ENCODE measurements at places on chromosomes 11 and 22.
A peak's percentile ranks its signal among the peaks of the same experiment; 100 is the strongest.

DNA sequence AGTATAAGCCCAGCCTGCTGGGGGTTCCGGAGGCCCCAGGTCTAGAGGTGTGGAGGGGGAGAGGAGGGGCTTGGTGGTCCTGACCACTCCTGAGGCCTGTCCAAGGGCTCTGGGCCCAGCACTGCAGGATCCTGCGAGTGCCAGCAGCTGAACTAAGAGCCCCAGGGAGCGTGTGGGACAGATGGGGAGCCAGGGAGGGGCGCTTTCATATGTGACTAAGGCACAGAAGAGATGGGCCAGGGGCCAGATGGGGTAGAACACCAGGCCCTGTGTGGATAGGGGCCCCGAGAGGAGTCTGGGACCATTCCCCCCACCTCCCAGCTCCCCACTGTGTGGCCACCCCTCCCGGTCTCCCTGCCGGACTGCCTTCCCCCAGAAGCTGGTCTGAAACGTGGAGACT lies 18.4 kb downstream of the MAFF start:
- DNase-seq = no peak

DNA sequence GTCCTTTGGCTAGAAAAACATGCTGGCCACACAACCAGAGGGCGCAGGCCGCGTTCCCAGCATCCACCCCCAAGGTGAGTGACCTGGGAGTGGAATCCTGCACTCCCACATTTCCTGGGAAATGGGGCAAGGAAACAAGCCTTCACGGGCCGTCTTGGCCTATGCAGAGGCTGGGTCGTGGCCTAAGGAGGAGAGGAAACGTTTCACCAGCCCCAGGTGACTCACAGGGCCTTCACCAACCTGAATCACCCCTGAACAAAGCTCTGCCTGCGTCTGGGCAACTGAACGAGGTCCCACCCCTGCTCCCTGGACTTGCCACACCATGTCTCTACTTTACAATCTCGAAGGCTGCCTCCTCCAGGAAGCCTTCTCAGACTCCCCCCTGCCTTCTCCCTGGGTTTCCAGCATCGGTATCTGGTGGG lies 13.2 kb downstream of the MYH9 start:
- no peak for DNase-seq

DNA sequence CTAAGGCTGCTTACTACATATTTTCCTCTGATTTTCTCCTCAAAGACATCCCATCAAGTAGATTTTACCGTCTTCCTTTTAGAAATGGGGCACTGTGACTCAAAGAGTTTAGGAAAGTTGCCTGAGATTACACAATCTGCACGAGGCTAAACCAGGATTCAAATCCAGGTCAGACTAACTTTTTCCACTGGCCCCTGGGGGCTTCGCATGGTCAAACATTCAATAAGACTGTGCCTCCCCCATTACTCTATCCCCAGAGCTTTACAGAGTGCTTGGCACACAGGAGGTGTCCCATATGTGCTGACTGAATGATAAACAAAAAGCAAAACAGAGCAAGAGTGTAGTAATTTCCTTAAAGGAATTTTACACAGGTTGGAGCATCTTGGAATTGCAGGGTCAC lies 118.1 kb upstream of the TEAD1 start:
- no peak for DNase-seq

GRCh38 chr11:83612891-83613766 lies 327.0 kb upstream of the CCDC90B start:
- DNase-seq = peak; percentile 19

DNA sequence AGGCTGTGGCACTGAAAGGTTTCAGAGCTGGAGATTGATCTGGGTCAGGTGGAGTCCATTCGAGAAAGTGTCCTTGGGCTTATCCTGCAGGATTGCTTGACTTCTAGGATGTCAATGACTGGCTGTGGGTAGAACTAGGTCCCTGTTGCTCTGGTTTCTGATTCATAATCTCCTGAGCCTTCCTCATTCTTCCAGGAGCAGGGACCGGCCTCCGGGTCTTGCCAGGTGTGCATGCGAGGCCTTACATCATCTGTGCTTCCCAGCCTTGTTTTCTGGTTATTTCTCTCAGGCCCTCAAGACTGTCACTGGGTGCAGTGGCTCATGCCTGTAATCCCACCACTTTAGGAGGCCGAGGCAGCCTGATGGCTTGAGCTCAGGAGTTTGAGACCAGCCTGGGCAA lies 33.3 kb upstream of the SORL1-AS1 start:
- DNase-seq = no peak

DNA sequence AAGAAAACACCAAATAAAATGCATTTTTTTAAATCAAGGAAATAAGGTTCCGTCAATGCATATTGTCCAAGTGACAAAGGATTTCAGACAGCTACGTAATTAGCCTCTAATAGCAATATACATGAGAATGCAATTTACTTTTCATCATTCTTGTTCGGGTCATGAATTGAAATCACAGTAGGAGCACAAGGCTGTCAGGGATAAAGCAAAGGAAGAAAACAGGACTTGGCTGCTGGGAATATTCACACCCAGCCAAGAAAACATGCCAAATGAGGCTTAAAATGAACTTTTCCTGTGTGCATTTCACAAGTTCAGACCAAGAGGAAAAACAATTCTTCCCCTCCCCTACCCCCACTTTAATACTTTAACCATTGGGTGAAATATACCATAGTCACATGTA lies 188.6 kb downstream of the CWF19L2 start:
- DNase-seq = no peak

GRCh38 chr11:35683728-35684339 lies 21.3 kb downstream of the TRIM44 start:
- DNase-seq = no peak

DNA sequence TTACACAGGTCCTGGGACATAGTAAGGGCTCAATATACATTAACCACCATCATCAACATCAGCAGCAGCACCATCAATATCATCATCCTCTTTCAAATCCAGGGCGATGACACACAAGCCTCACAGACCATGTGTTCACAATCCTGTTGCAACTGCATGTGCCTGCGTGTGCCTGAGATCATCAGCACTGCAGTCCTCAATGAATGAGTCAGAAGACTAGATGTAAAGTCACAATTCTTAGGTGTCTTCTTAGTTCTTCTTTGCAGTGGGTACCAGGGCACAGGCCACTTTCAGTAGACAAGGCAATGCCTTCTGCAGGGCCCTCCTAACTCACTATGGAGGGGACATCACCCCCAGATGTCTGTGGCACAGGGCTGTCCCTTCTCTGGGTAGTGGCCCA lies 111.1 kb downstream of the MYO18B start:
- DNase-seq = no peak

DNA sequence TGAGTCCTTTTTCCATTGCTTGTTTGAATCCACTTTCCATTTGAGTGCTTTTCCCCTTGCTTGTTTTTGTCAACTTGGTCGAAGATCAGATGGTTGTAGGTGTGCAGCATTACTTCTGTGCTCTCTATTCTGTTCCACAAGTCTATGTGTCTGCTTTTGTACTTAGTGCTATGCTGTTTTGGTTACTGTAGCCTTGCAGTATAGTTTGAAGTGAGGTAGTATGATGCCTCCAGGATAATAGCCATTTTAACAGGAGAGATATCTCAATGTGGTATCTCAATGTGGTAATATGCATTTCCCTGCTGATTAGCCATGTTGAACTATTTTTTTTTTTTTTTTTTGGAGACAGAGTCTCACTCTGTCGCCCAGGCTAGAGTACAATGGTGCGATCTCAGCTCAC lies 16.7 kb downstream of the ACRV1 start:
- DNase-seq = no peak

- DNase-seq = no peak
Observed at GRCh38 chr22:30781271-30781875, 86.7 kb downstream of the OSBP2 start.

GRCh38 chr11:702462-703461 lies 3.3 kb upstream of the EPS8L2 start:
- no peak for DNase-seq

GRCh38 chr11:129639300-129639699 lies 176.3 kb upstream of the TMEM45B start:
- DNase-seq = no peak

GRCh38 chr11:119121811-119122124 lies 388 bp downstream of the HINFP start:
- DNase-seq = no peak

Measured in NCI-H2081 (cell line).